ENCODE measurements at places on chromosomes 6 and 20. TPM values are rescaled to one million over a fixed set of nuclear protein-coding genes. Genes with fewer than 3 reads are reported as not detected.

Gene CDH26
- not detected for total RNA-seq

Gene SLC2A10
- total RNA-seq: 13.3 TPM

Gene DNMT3B
- 3.6 TPM for total RNA-seq

Gene MMP24
- 0.32 TPM for total RNA-seq

Gene KPNA5
- 6.2 TPM for total RNA-seq

Gene TIAM2
- 8.1 TPM for total RNA-seq

Gene ABHD16B
- not detected for total RNA-seq

Gene PLN
- under 0.01 TPM for total RNA-seq

Gene PTPN1
- 32.8 TPM for total RNA-seq

Gene LINC00237
- total RNA-seq: not detected

Gene LRFN2
- total RNA-seq: not detected

Gene AURKA
- total RNA-seq: 45.8 TPM

Gene GHRH
- total RNA-seq: not detected

Gene MOG
- not detected for total RNA-seq

Gene AKAP7
- total RNA-seq: 3.6 TPM

Gene PNPLA1
- not detected for total RNA-seq

Gene HSPA12B
- 3.9 TPM for total RNA-seq

Gene SNAP91
- not detected for total RNA-seq

Gene TCF21
- total RNA-seq: 0.15 TPM

Gene GABBR1
- total RNA-seq: 3.6 TPM

Gene ADTRP
- total RNA-seq: 5.3 TPM

Gene TASP1
- 10.9 TPM for total RNA-seq

Gene FGD2
- total RNA-seq: not detected

Gene CFB
- total RNA-seq: 1.3 TPM

Gene FABP7
- total RNA-seq: not detected

Gene F13A1
- total RNA-seq: not detected

Gene CDH22
- not detected for total RNA-seq

Gene TTLL9
- total RNA-seq: not detected

Gene IRF4
- not detected for total RNA-seq

Gene SRSF12
- total RNA-seq: not detected

Gene KHDC1
- 2.0 TPM for total RNA-seq

Gene SLC29A1
- total RNA-seq: 51.7 TPM

Gene FANCE
- 7.0 TPM for total RNA-seq

Gene TULP4
- 82.5 TPM for total RNA-seq

Gene SPATA25
- 0.97 TPM for total RNA-seq

Gene LGSN
- not detected for total RNA-seq

Gene EEF1A2
- total RNA-seq: 3.6 TPM

Gene PROKR2
- total RNA-seq: under 0.01 TPM

Gene CST4
- total RNA-seq: not detected

Gene HLA-DPA1
- 0.65 TPM for total RNA-seq

Gene MRPS18A
- total RNA-seq: 54.9 TPM

Gene PRPH2
- total RNA-seq: 0.30 TPM

Gene HCK
- not detected for total RNA-seq

Gene ZBTB46
- 4.9 TPM for total RNA-seq

Gene SIRPG
- total RNA-seq: not detected

Gene IPCEF1
- not detected for total RNA-seq

Gene WFDC5
- not detected for total RNA-seq

Gene PTCHD4
- 2.9 TPM for total RNA-seq

Gene HMGCLL1
- total RNA-seq: not detected

All from epithelial cell of umbilical artery (primary cell).